M059J (cell line): ENCODE measurements at places on chromosomes 12 and 14. TPM values are rescaled to one million over a fixed set of nuclear protein-coding genes. Genes with fewer than 3 reads are reported as not detected.

GRCh38 chr12:81958406-81958805 is 199.3 kb upstream of the PPFIA2 start:
- no peak for DNase-seq

- DNase-seq, result no peak
Observed at GRCh38 chr14:90674043-90674670, 142.1 kb downstream of the TTC7B start.

DNA sequence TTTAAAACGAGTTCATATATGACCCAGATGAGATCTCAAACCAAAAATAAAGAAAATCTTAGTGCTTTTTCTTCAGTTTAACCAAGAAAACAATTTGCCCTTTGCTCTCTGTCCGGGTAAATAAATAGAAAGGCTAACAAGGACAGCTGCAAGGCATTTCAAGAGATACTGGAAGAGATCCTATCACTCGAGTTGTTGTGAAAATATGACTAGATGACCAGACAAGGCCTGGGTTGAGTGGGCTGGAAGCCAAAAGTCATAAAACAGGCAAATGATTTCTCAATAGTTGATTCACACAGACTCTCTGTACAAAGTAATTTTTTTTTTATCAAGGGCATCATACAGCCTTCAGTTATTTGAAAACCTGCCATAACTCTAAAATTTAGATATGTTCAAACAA is 55.9 kb upstream of the AVPR1A start:
- DNase-seq, result peak; percentile 1

GRCh38 chr14:71532790-71533189 is 399.4 kb upstream of the RGS6 start:
- no peak for DNase-seq

INF2 gene
- total RNA-seq, result 24.8 and 25.6 TPM in 2 replicates

- DNase-seq, result no peak
Observed at GRCh38 chr12:50164963-50165362, 2.2 kb downstream of the CERS5 start.

GRCh38 chr14:79062226-79062625 is 892.1 kb downstream of the NRXN3 start:
- DNase-seq, result no peak

- DNase-seq, result no peak
Observed at GRCh38 chr12:48788524-48788853, 400 bp downstream of the ADCY6 start.

C12orf60 gene
- total RNA-seq, result 0.69 and 2.0 TPM in 2 replicates

RNASE7 gene
- not detected in 2 replicates for total RNA-seq

PARPBP gene
- 14.7 and 22.3 TPM in 2 replicates for total RNA-seq

TXNDC16 gene
- total RNA-seq, result 7.1 and 12.1 TPM in 2 replicates

GRCh38 chr12:39846971-39847650 is 227.5 kb upstream of the ABCD2 start:
- no peak for DNase-seq

DNA sequence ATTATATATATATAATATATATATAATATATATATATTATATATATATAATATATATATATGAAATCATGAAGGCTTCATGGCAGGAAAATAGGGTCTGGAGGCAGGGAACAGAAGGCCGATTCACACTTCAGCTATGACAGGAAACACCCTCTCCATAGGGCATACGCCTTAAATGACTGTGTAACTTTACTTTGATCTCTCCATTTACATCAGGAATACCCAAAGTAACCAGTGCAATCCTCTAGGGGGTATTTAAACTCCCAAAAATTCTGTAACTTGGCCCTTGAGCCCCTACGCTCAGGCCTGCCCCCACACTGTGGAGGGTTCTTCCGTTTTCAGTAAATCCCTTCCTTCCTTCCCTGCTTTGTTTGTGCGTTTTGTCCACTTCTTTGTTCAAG is 40.4 kb upstream of the PPP2R5C start:
- DNase-seq, result no peak

CCDC38 gene
- not detected in 2 replicates for total RNA-seq

DNA sequence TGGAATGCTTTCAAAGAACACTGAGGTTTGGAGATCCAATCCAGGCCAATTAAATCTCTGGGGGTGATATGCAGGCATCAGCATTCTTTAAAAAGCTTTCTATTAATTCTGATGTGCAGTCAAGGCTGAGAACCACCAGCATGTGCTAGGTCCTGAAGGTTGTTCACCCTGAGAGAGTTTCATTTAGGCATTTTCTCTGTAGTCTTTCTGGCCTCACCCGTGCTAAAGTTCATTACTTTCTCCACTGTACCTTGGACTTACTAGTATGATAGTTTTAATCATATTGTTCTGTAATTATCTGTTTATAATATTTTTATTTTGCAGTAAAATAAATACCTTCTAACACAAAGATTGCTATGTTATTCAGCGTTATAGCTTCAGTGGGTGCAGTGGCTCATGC is 32.9 kb downstream of the SOS2 start:
- DNase-seq, result no peak

- peak; percentile 70 for DNase-seq
Observed at GRCh38 chr14:72023128-72024042, 91.2 kb downstream of the RGS6 start.

DNA sequence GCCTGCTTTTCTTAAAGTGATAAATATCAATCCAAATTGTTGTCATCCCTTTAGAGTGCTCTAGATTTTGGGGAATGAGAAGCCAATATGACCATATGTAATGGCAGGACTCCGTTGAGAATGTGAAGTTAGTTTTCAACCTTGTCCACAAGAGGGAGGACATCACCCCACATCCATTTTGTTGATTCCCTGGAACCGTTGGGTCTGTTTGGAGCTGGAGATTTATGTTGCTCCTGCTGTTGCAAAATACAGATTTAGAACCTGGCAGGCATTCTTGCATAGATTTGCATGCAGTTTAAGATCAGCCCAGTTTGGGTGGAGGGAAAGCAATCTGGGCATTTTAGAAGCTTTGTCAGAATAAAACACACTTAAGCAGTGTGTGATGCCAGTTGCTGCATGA is 620.1 kb downstream of the NRXN3 start:
- no peak for DNase-seq

DNA sequence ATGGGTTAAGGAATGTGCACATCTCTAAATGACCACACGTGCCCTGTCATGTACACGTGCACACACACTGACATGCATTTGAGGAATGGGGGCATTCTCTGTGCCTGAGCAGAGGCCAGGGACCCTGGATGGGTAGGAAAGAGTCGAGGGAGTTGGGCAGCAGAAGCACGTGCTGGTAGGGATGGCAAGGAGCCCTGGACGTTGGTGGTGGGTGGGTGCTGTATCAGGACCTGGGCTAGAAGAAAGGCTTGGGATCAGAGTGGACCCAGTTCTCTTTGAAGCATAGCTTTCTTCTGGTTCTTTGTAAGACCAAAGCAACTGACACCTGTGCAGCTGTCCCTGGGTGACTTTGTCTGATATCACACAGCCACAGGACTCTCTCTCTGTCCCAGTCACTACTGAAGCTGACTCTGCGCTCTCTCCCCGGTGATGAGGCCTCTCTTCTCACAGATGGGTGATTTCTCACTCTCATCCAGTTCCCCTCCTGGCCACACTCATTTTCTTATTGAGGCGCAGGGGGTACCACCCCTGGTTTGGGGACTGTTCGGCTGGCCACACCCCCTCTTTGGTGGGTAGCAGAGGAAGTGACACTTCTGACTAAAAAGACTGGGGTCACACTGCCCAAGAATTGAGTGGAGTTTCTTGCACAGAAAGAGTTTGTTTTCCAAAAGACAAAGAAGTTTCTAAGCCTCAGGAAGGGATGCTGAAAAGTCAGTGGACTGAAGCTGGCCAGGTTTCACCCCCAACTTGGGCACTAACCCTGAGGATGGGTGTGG is 171.7 kb upstream of the RTL1 start:
- DNase-seq, result no peak

DNA sequence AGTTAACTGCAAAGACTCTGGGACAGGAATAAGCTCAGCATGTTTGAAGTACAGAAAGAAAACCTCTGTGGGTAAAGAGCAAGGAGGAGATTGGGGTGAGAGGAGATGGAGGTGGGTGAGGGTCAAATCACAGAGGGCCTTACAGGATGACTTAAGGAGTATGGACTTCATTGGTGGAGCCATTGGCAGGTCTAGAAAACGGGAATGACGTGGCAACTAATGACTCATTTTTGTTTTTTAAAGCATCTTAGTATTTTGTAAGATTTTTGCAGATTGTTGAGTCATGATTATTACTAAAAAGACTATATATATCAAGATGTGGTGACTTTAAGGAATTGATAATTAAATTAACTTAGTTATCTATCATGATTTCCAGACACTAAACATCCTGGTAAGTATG is 18.5 kb downstream of the UTP20 start:
- peak; percentile 54 for DNase-seq

DNA sequence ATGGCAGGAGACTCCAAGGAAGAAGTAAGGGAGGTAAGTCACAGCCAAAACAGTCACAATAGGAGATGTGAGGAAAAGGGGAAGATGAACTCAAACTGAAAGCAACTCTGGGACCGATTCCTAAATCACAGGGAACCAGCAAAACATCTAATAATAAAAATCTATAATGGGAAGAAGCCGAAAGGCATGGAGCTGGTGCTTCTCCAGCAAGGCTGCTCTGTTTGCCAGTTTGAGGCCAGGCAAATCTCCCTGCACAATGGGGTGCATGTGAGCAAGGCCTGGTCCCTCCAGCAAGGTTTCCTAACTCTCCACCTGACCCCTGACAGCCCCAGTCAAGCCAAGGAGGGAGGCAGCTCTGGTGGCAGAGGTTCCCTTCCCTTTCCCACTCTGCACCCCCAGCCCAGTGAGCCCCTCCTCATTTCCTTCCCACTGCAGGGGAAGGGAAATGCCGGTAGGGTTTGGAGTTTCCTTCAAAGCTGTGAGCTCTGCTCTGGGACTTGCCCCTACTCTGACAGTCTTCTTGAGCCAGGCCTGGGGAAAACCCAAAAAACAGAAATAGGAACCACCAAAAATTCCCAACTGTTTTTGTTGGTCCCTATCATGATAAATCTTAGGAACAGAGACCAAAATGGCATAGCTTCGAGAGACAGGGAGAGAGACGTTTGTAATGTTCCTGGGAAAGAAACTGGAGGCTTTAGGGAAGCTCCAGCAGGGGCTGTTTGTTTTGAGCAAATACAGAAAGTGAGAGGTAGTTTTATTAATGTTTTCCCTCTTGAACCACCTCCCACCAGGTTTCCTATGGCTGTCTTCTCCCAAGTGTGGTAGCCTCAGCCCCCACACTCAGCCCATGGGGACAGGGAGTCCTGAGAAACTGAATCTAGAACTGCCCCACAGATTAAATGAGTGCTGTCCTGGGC is 34.6 kb downstream of the FMNL3 start:
- DNase-seq, result no peak

DNA sequence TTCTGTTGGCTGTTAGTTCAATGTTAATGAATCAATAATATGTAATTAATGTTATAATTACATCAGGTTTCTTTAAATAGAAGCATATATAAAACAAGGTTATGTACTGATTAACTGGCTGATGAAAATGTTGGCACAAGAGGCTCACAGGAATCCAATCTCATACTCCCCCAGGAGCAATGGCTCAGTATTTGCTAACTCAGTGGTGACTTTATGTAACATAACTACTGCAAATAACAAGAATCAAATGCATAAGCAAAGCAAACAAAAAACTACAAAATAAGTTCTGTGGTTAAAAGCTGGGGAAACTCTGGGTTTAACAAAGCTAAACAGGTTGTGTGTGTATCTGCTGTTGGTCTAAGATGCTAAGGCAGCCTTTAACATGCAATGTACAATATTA is 27.7 kb upstream of the BBS10 start:
- DNase-seq, result no peak

GRCh38 chr14:24390701-24391468 is 7.9 kb upstream of the NYNRIN start:
- no peak for DNase-seq

PPP1R12A gene
- total RNA-seq, result 40.7 and 68.5 TPM in 2 replicates

GRCh38 chr14:23559926-23560520 is 4.0 kb downstream of the THTPA start:
- no peak for DNase-seq

DNA sequence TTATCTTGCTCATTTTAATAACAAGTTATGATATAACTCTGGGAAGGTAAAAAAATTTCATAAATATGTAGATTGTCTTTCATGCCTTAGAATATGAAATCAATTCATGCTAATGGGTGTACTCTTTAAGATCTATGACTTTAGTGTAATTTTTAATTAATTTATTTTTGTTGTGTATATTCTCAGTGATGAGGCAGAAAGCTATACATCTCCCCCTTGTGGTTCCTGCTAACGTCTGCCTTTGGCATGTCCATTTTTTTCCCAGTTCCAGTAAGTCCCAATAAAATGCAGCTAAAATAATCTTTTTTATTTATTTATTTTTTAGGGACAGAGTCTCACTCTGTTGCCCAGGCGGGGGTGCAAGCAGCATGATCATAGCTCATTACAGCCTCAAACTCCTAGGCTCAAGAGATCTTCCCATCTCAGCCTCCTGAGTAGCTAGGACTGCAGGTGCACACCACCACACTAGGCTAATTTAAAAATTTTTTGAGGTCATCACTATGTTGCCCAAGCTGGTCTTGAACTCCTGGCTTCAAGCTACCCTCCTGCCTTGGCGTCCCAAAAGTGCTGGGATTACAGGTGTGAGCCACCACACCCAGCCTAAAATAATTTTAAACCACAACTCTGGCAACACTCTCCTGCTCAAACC is 3.3 kb upstream of the CHURC1 start:
- peak; percentile 32 for DNase-seq

DNA sequence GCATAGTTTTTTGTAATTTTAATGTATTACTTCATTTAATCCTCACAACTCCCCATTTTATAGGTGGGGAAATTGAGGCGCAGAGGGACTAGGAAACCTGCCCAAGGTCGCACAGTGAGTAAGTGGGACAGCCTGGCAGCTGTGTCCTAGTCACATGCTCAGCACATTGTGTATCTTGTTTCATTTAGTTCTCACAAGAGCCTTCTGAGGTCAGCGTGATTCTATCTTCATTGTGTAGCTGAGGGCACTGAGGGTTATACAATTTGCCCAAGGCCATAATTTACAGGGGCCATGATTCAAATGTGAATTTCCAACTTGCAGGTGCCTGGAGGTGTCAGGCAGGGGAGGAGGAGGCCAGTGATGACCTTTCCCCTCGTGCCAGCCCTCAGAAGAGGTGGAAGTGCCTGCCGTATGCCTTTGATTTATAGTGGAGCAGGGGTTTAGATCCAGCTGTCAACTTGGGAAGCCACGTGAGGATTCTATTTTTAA is 30.3 kb upstream of the SMOC1 start:
- DNase-seq, result no peak
